ENCODE measurements at places on chromosomes 6 and 20. TPM values are rescaled to one million over a fixed set of nuclear protein-coding genes. Genes with fewer than 3 reads are reported as not detected.

The GTSF1L gene
- not detected for polyA plus RNA-seq

GRCh38 chr6:71298459-71298858, 9.8 kb downstream of the OGFRL1 start:
- DNase-seq = no peak

DNA sequence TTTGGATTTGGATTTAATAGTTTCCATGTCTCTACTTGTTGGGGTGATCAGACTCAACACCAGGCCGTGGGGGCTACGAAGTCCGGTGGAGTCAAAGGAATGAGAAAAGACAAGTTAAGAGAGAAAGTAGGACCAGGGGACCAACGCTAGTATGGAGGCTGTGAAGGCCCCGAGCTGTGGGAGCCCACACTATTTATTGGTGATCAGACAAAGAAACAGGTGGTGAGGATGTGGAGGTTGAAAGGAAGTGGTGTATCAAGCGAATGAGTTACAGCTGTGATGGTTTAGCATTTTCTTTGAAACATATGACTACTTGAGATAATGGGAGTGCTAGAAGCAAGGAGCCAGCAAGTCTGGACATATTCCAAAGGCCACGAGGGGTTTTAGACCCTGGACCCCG, 62.4 kb downstream of the AKAP7 start:
- no peak for DNase-seq

GRCh38 chr20:1417273-1417672, 24.4 kb upstream of the FKBP1A start:
- no peak for DNase-seq
